Ovary (tissue), 10 donors: ENCODE measurements at places on chromosomes 3 and 15. TPM values are rescaled to one million over a fixed set of nuclear protein-coding genes. Genes with fewer than 3 reads are reported as not detected.

DNA sequence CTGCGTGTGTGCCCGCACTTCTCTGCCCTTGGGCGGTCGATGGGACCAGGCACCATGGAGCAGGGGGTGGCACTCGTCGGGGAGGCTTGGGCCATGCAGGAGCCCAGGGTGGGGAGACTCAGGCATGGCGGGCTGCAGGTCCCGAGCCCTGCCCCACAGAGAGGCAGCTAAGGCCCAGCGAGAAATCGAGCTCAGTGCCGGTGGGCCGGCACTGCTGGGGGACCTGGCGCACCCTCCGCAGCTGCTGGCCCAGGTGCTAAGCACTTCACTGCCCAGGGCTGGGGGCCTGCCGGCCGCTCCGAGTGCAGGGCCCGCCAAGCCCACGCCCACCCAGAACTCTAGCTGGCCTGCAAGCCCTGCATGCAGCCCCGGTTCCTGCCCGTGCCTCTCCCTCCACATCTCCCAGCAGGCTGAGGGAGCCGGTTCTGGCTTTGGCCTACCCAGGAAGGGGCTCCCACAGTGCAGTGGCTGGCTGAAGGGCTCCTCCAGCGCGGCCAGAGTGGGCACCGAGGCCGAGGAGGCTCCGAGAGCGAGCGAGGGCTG, 553 bp upstream of the RTP4 start:
- peak; percentile 27 for DNase-seq

The TF gene
- 2.0 TPM for total RNA-seq

DNA sequence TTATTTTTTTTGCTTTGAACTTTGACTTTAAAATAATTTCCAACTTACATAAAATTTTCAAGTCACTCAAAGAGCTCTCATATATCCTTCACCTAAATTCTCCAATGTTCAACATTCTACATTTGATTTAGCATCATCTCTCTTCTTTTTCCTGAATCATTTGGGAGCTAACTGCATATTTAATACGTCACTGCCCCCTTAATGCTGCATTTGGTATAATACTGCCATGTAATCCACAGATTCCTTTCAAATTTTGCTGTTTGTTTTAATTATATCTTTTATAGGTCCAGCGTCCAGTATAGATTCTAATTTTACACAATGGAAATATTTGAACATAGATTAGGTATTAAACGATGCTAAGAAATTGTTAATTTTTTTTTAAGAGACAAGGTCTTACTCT, 2.3 kb upstream of the EIF2AK4 start:
- DNase-seq: no peak

DNA sequence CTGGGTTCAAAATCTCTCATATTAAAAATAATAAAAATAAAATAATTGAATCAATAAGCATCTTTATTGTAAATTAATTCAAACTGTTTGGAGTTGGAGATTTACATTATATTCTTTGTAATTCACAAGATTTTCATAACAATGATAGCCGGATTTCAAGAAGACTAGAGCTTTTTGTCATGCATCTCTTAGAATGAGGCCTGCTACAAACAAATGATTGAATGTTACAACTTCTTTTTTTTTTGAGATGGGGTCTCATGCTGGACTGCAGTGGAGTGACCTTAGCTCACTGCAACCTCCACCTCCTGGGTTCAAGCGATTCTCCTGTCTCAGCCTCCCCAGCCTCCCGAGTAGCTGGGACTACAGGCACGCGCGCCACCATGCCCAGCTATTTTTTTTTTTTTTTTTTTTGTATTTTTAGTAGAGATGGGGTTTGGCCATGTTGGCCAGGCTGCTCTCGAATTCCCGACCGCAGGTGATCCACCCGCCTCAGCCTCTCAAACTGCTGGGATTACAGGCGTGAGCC, 3.5 kb downstream of the SLTM start:
- no peak for DNase-seq

DNA sequence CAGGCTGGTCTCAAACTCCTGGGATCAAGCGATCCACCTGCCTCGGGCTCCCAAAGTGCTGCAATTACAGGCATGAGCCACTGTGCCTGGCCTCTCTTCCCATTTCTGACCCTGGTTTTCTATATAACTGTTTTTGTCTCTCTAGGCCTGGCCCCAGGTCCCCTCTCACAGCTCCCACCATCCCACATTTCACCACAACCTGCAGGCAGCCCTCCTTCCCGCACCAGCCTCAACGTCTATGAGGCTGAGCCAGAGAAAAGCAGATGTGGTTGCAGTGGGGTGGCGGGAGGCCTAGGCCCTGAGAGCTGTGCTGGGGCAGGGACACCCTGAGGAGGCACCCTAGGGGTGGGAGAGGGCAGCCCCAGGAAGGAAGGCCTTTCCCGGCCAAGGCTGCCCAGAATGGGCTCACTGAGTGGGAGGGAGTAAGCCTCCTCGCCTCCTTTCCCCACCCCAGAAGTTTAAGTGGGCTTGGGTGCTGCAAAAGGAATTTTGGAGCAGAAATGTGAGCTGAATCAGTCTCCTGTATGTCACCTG, 99.7 kb downstream of the LSM3 start:
- DNase-seq: no peak

The CCR5 gene
- total RNA-seq: 0.23 TPM

The KLHL18 gene
- 9.4 TPM for total RNA-seq

- peak; percentile 66 for DNase-seq
Observed at GRCh38 chr3:184540777-184541681, 20.6 kb upstream of the EPHB3 start.

GRCh38 chr15:52018244-52018643, 775 bp upstream of the MAPK6 start:
- no peak for DNase-seq

DNA sequence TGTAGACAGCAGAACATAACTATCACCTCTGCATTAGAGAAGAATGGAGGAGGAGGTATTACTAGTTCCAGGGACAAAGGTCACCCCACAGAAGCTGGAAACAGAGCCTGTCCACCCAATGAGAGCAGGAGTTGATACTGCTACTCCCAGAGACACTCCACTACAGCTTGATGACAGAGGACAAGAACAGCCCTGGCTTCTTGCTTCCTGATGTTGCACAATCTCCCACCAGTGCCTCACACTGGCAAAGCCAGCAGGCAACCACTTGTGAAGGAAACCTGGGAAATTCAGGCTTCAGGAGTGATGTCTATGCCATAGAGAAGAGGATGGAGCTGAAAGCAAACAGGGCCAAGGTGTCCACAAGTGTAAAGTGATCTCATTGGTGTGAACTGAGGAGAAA, 78.0 kb upstream of the POU1F1 start:
- no peak for DNase-seq

DNA sequence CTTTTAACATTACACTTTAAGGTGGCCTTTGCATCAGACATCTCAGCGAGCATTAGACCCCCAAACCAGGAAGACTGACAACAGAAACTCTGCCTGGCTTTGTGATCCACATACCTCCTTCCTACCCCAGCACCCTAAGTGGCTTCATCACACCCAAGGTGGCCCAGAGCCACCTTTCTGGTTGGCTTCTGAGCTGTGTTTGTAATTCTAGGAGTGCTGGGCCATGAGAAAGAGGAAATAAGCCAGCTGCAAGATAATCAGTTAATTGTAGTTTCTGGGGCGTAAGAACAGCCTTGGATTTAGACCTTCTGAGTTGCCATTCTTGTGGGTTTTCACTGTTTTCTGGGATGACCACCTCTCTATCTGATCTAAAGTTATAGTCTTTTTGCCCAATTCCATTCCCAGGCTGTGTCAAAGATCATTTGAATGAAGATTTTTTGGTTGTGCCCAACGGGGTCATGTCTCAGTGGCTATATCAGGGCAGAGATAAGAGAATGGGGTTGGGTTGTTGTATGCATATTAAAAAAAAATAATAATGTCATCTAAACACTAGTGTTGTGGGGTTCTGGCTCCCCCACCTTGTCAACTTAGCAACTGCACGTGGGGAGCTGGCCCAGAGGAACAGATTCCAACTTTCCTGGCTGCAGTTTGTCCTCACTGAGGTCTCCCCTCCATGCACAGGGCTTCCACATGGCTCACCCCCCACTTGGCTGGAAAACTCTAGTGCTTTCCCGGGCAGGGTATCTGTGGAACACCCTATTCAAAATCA, 234.8 kb upstream of the WNT5A start:
- peak; percentile 21 for DNase-seq

DNA sequence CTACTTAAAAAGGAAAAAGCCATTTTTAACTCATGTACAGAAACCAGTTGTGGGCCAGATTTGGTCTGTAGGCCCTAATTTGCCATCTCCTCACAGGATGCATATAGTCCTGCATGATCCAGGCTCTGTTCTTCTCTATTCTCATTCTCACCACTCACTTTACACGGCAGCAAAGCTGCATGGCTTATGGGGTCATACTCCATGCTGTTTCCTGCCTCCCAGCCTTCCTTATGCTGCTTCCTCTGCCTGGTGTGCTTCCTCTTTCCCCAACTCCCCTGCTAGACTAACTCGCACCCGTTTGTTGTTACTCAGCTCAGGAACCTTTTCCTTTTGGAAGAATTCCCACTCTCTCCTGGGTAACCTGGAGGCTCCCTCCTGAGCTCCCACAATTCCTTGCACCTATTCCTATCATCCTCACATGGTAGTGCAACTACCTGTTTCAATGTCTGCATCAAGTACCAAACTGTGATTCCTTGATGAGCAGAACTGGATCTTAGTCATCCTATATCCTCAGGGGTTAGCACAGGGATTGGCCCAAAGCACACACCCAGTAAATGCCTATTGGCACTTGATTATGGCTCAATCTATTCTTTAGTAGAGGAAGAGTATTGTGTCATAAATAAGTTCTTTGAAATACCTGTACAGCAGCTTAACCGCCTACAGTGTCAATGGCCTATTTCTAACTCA, 172.1 kb upstream of the MITF start:
- DNase-seq: no peak

The ARNT2 gene
- 19.9 TPM for total RNA-seq
